Hematopoietic multipotent progenitor cell treated with erythropoietin and hydrocortisone succinate and interleukin-3 and kit ligand, for 6 days (in vitro differentiated cells): ENCODE measurements at places on chromosomes 4 and X.

DNA sequence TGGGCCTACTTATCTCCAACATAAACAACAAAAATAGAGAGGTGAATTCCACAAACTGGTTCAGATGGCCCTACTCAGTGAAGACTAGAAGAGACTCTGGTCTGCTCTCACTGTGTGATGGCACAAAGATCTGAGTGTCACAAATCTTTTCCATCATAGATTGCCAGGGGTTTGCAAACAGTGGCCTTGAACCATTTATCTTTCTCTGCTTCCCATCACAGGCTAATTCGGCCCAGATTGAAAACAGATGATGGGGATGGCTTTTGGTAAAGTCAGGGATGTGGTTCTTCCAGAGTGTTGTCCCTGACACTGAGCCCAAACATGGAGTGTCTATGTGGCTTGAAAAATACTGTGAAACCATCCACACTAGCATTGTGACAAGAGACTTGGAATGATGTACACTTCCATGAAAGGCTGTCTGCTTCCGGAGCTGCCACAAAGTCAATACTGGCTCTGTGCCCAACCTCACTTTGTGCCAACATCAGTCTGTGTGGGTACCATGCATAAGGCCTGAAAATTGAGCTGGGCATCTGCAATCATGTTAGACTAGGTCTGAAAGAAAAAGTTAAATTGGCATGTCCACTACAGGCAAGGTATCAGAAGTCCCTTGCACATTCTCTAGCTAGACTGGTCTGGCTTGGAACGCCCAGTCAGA is 25.2 kb upstream of the PLAC1 start:
- no peak for DNase-seq

GRCh38 chrX:68665502-68665901 is 18.0 kb downstream of the STARD8 start:
- no peak for DNase-seq

DNA sequence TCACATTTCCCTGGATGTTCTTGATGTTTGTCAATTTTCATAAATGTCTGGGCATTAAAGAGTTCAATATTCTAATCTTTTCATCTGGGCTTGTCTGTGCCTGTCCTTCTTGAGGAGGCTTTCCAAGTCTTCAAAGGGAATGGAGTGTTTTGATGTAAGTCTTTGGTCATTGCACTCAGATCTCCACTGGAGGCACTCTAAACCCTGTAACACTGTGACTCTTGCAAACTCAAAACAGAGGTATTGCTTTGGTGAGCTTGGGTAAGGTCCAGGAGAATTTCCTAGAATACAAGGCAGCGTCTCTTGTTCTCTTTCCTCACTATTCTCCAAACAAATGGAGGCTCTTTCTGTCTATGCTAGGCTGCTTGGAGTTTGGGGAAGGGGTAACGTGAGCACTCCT is 1118.1 kb upstream of the PABPC4L start:
- no peak for DNase-seq

- no peak for DNase-seq
Measured at GRCh38 chr4:53693408-53693807, 102.1 kb upstream of the LNX1 start.

DNA sequence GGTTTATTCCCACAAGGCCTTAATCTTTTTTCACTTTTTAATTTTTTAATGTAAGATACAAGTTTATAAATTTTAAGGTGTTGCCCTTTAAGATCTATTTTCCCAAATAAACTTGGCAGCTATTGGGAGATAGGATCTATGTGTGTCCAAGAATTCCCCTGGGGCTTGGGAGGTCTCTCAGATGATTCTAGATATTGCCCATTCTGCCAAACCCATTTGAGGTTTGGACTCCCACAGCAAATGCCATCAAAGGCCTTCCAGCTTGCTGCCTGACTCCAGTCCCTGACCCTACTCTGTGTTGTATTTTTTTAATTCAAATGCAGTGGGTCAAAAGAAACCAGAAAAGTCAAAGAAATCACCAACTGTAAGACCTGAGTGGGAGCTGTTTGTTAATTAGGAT is 120.0 kb upstream of the CHRDL1 start:
- DNase-seq = no peak

- no peak for DNase-seq
Measured at GRCh38 chr4:4672402-4672801, 130.6 kb upstream of the STX18 start.

- DNase-seq = no peak
Measured at GRCh38 chr4:29558789-29559188, 1161.4 kb upstream of the PCDH7 start.

- no peak for DNase-seq
Measured at GRCh38 chr4:5989236-5990225, 28.7 kb downstream of the C4orf50 start.
